Stimulated activated CD8-positive, alpha-beta memory T cell treated with anti-CD3 and anti-CD28 coated beads, Interleukin-7, amount 100 ng/mL, for 1 hour (primary cell): ENCODE measurements at places on chromosomes 7 and 10.

DNA sequence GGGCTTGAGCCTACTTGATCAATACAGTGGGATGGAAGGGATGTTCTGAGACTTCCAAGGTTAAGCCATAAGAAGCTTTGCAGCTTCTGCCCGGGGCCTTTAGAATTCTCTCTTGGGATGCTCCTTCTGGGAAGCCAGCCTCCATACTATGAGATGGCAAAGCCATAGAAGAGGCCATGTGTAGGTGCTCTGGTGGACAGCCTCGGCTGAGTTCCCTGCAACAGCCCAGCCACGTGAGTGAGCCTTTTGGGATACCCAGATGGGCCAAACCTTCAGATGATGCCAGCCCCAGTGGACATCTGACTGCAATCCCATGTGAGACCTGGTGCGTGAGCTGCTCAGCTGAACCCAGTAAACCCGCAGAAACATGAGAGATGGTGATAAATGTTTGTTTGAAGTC is 370.6 kb downstream of the RPS24 start:
- no peak for DNase-seq

DNA sequence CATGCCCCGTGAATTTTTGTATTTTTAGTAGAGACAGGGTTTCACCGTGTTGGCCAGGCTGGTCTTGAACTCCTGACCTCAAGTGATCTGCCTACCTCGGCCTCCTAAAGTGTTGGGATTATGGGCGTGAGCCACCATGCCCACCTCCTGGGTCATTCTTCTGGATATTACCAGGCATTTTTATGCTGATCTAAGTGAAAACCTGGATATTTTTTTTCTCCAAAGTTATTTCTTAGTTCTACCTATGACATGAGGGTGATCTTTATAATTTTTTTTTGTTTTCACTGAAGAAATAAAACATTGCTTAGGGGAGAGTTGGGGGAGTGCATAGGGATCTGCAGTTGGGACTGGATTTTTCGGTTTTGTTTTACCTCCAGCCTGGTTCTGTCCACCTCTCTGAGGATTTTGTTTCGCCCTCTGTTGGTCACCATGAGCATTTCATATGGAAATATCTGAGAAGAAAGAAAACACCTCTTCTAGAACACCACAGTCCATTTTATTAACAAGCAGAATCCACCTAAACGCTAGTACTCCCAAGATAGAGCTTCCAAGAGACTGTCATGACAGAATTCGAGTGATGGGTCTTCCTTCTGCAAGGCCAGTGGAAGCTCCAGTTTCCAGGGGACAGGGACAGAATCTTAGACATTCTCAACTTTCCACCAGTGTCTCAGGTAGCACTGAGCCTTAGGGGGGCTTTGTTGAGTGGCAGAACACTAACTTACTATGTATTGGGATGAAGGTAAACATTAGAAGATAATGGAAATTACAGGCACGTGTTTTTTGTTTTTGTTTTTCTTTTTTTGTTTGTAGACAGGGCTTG is 33.4 kb upstream of the AFAP1L2 start:
- DNase-seq: no peak

DNA sequence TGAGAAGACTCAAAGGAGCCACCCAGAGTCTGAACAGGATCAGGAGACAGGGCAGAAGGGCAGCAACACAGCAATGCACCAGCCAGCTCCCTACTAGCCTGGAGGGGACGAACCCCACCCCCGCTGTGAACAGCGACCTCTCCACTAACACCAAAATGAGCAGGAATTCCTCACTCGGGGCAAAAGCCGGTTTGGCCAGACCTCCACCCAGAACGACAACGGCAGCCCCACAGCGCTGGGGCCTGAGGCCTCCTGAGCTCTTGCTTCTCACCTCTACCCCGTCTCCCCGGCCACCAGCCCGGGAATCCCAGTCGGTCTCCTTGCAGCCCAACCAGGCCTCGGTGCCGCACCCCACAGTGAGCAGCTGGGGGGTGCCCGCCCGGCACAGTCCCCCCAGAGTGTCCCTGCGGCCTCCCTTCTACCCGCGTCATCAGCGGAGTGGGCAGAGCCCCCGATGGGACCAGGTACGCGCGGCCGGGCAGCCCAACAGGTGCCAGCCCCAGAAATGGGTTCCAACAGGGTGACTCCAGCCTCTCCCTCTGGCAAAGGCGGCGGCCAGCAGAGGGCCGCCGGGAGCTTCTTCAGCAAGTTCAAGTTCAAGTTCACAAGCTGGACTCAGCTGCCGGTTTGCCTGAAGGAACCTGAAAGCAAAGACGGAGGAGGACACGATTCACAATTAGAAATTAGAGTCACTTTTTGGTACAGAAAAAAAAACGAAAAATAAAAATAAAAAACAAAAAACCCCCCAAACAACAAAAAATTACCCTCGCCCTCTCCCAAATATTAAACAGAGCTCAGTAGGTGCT is 129.0 kb downstream of the MARCHF5 start:
- DNase-seq: no peak

DNA sequence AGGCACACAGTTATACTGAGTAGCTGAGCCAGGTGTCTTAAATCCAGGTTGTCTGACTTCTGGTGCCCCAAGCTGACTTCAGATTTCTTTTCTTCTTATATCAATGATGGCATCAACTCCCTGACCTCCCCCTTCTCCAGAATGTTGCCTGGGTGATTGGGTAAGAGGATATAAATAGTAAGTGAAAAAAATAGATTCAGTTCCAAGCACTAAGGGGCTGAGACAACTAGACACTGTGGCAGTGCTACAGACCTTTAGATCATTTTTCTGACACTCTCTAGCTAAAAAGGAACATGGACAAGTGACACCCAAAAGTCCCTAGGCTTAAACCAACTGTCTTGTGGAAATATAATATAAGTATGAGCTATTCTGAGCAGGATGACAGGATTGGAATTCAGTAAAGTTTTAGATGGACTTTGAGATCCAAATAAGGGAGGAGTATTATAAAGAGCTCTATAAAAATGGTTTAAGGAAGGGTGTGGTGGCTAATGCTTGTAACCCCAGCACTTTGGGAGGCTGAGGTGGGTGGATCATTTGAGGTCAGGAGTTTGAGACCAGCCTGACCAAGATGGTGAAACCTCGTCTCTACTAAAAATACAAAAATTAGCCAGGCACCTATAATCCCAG is 589.1 kb upstream of the GALNT17 start:
- DNase-seq: no peak
